Activated gamma-delta T cell treated with anti-CD3 and anti-CD28 coated beads, Interleukin-2, amount 50 U/mL, for 16 hours (primary cell): ENCODE measurements at places on chromosomes 5 and 9.

DNA sequence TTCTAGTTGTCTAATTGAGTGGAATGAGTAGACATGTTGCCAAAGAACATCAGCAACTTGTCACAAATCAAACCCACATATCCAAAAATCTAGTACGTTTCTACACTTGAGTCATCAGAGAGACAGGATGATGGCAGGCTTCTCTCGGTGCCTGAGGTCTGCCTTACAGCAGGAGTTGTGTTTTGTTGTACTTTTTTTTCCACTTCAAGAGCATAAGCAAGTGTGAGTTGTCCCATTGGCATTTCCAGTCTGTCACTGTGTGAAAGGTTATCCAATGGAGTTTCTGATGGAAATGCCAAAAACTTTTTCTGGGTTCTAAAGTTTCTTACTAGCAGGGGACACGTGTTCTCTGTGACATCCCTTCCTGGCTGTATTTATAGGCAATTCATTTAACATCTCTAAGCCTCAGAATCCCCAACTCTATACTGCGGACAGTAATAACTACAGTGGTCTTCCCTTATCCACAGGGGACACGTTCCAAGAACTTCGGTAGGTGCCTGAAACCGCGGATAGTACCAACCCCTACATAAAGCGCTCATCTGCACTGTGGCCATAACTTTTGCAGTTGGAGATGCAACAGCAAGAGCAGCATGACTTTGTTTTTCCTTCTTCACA lies 246.5 kb downstream of the SYK start:
- no peak for DNase-seq

DNA sequence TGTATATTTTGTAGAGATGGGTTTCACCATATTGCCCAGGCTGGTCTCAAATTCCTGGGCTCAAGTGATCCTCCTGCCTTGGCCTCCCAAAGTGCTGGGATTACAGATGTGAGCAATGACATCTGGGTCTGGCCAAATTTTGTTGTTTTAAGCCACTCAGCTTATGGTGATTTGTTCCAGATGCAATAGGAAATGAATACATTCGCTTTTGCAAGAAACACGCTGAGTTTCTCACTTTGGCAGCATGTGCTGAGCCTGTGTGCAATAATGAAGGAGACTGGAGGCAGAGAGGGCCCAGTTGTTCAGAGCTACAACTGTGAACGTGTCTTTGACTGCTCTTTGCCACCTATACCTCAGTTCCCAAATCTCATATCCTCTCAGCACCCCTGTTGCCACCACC lies 56.4 kb downstream of the KIF4B start:
- DNase-seq, result no peak

DNA sequence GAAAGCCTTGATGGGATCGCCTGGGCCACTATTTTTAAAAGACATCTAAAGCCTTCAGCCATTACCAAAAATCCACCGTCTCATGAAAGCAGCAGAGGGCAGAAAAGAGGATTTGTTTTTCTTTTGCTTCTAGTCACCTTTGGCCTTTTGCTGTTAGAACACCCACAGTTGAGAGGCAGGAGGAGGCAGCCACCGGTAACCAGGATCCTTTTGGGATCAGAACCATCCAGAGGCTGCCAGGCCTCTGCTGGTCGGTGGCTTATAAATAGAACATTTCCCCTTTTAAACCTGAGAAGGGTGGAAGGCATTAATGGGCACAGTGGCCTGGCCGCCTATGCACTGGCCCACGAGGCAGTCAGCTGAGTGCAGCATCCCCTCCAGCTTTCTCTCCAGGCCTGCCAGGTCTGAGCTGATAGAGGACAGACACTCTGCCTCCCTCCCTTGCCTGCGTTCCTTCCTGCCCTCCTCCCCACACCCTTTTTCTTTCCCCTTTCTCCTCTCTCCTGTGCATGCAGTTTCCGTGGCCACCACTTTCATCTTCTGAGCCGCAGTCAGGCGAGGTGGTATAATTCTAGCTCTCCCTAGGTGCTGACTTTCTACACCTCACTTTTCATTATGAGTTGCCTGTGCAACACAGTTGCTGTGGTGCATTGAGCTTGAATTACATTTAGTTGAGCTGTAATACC lies 253.4 kb downstream of the ARHGAP26 start:
- no peak for DNase-seq

DNA sequence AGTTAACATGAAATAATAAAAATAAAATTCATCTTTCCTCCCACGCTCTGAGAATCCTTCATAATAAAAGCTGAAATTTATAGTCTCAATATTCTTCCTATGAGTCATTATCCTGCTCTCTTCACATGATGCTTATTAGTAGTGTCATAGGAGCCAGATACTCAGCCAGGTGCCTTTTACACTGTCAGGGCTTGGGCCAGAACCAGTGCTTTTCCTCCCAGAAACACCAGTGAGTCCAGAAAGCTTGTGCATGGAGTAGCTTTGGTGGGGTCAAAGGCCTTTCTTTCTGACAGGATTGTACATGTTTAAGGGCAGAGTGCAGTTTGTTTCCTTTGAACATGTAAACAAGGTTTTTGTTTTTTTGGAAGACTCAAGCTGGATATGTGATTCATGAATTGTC lies 6.8 kb downstream of the LSM11 start:
- no peak for DNase-seq

DNA sequence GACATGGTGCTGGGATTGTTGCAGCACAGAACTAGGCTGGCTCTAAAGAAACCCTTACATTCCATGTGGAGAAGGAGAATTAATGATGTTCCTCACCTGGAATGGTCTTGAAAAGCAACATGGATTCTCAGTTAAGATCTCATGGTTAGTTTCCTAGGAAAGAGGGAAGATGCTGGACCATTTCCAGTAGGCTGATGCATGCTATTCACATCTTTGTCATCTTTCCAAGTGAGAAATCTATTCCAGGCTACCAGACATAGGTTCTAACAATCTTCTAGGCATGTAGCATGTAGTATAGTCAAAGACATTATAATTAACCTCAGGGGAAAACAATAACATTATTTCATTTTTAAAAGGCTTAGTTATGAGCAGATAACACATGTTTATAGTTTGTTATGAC lies 44.3 kb downstream of the TMEM252 start:
- no peak for DNase-seq

GRCh38 chr5:65451436-65451835 lies 30.3 kb downstream of the ADAMTS6 start:
- DNase-seq, result no peak

DNA sequence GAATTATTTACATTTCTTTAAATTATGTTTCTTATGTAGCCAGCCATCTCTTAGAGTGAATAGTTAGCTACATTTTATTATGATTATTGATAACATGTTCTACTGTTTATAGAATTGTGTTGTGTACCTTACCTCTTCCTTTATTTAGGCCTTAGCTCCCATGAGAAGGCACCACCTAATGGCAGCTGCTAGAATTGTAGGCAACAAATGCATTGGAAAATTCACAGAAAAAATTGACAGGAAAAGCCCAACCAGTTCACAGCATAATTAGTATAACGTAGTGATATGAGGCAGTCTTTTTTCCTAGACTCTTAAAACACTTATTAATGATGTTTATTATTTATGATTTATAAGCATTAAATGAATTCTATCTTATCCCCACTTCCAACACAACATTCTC lies 175.8 kb downstream of the WDR70 start:
- no peak for DNase-seq

- DNase-seq, result no peak
These were observed 556 bp downstream of the MTREX start for GRCh38 chr5:55308254-55308836.

GRCh38 chr9:123129423-123129822 lies 96.0 kb downstream of the GPR21 start:
- DNase-seq, result no peak

DNA sequence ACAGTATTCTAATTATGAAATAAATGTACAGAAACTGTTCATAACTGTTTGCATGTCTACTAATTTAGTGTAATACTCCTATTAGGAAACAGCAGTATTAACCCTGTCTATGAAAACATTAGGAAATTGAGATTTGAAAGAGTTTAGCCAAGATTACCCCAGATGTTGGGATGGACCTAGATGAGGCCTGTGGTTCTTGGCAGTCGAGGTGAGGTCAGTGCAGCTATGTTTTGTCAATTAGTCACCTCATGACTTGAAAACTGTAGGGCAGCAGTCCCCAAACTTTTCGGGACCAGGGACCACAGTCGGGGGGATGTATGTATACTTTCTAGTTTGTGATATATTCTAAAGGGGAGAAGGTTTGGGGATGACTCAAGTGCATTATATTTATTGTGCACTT lies 4.7 kb downstream of the LNPEP start:
- no peak for DNase-seq

GRCh38 chr5:157913575-157913974 lies 54.6 kb upstream of the CLINT1 start:
- no peak for DNase-seq

- DNase-seq, result no peak
These were observed 56.4 kb upstream of the MYO10 start for GRCh38 chr5:16992444-16992843.

GRCh38 chr5:27706832-27707231 lies 668.4 kb upstream of the CDH9 start:
- no peak for DNase-seq

DNA sequence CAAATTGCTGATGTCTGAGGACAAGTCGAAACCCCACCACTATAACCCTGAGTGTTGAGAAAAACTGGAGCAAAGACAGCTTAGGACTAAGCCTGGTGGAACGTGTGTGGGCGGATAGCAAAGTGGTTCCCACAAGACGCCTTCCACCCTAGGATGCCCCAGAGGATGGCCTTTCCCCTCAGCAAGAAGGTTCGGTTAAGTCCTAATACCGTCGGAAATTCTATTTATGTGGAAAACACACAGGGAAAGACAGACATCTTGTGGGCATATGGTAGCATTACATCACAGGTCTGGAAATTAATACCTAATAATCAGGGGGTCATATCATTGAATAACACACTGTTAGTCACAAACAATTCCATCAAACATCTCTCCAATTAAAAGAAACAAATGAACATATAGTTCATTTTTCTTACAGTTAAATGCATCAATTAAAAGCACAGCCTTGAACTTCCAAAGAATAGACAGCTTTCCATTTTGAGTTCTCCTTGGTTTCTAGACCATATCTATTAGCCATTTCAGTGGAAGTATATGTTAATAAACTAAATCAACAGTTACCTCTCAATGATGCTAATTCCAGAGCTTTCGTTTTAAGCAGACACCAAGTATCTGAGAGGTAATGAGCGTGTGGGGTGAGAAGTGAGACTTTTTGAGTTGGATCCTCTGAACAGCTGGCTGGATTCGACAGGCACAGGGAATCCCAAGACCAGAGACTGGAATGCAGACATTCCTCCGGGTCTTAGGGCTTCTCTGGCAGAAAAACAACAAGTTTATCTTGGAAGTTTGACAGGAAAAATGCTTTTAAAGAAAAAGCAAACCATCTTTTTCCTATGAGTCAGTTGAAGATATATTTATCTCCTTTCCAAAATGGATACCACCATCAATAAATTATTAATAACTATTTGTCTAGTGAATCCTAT lies 2.9 kb upstream of the ICE1 start:
- DNase-seq, result no peak

- DNase-seq, result no peak
These were observed 3.9 kb upstream of the NFIB start for GRCh38 chr9:14317667-14318320.

DNA sequence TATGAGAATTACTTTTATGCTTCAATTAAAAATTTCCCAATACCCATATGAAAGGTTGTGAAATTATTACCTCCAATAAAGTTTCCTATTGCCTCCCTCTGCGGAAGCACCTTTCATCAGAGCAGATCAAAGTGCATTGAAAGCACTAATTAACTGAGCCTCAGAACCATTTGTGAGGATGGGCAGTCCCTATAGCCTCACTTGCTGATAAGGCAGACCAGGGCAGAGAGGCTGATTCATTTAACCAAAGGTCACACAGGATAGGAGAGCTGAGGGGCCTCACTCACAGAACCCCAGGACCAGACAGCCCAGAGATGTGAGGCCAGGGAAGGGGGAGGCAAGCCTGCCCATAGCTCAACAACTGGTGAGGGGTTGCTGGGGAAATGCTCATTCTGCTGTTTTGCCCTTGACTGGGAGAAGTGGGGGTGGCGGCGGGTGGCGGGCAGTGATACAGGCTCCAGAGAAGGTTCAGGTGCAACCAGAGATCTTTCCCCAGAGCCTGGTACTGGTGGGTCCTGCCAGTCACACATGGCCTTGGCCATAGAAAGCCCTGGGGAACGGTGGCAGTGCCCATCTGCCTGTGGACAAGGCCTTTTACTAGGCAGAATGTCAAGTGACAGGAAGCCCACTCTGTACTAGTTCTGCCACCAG lies 57.9 kb downstream of the MACROH2A1 start:
- DNase-seq, result no peak

DNA sequence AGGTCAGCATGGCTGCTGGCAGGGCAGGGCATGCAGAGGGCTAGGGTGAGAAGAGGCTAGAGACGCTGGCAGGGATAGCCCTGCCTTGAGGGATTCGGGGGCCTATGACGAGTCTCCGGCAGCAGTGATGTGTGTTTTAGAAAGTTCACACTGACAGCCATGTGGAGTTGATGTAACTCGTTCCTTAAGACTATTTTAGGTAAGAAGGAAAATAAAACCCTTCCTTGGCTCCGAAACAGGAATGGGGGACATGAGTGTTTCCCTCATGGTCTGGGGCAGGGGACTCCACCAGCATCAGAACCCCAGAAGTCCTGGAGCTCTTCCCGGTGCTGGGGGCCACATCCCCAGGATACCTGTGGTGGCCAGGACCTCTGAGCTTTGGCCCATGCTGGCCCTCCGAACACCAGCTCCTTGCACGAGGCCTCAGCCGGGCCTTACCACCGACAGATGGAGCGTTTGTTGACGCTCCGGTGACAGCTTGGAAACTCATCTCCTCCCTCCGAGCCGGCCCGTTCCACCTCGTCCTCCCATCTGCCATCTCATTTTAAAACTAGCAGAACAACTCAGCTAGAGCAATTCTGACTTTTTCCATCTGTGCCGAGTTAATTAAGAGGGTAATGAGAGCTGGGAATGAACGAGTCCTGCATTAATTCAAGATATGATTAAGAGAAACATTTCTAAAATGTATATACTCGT lies 337.7 kb downstream of the CDK5RAP2 start:
- no peak for DNase-seq

GRCh38 chr9:87516222-87516925 lies 18.7 kb downstream of the DAPK1 start:
- no peak for DNase-seq
